ENCODE measurements at places on chromosomes 1 and 21.

DNA sequence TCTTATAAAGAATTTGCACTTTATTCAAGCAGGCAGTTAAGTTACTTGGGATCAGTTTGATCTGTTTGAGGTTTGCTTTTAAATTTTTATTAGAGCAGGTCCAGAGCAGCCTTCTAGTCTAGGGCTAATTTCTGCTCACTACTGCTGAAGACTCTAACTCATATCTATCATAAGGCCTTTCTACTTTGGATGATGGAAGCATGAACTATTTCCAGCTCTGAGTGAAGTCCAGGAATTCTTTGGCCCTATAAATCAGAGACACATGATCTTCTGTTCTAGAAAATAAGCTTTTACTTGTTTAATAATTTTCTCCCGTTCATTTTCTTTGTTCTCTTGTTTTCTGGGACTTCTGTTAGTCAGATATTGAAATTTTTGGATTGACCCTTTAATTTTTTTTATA, 14.7 kb downstream of the NIBAN1 start:
- DNase-seq = no peak

GRCh38 chr1:170288155-170288554, 142.4 kb downstream of the NTMT2 start:
- no peak for DNase-seq

DNA sequence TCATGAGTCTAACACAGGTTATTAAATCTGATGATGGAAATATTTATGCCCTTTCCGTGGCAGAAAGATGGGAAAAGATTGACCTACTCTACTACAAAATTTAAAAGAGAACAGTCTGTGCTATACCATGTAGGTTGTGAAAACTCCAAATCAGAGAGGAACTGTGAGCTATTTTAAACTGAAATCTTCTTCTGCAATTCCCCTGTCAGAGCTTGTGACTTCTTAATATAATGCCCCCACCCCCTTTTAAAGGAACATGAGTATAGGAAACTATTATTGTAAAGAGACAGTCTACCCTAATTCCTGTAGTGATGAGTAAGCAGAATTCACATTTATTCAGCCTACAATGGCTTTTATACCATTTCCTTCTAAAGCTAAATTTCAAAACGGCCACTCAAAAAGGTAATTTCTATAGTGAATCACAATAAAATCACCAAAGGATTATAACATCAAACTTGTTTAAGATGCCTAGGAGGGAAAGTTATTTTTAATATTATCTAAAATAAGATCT, 11.7 kb downstream of the DSCAM start:
- no peak for DNase-seq

- peak; percentile 80 for DNase-seq
Measured at GRCh38 chr1:25549273-25550154, 6.1 kb downstream of the LDLRAP1 start.

GRCh38 chr1:76998582-76999223, 131.4 kb downstream of the ST6GALNAC5 start:
- DNase-seq = no peak

GRCh38 chr1:113857776-113858175, 13.7 kb downstream of the PTPN22 start:
- DNase-seq = no peak

DNA sequence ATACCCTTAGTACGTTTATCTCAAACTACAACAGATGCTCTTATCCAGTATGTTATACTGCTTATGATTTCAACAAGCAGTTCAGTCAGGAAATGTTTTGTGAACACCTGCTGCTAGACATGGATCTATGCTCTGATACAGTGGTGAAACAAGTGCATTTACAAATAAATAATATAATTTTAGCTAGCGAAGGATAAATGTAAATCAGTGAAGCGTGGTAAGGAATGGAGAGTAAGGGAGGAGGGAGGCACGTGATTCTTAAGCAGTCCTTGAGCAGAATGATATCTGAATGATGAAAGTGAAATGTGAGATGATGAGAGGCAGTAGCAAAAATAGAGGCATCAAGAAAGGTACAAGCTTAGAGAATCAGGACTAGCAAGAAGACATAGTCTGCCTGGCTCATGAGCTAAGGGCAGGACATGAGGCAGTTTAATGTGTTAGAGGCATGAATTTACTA, 6.3 kb downstream of the TSNAX start:
- DNase-seq = no peak

GRCh38 chr1:227450489-227450888, 112.9 kb upstream of the ZNF678 start:
- DNase-seq = no peak

GRCh38 chr1:172960019-172960418, 90.7 kb downstream of the TNFSF18 start:
- no peak for DNase-seq

GRCh38 chr21:43602266-43603232, 56.7 kb downstream of the HSF2BP start:
- no peak for DNase-seq

- no peak for DNase-seq
Measured at GRCh38 chr1:200248541-200248940, 161.3 kb downstream of the ZNF281 start.

GRCh38 chr1:90349510-90349909, 354.6 kb downstream of the ZNF326 start:
- DNase-seq = no peak

GRCh38 chr1:22625262-22625925, 11.0 kb upstream of the C1QA start:
- DNase-seq = no peak

- no peak for DNase-seq
Measured at GRCh38 chr1:220527279-220527907, 543 bp upstream of the MARK1 start.

All from SIG-M5 (cell line).